ENCODE measurements at places on chromosomes 2 and 18.
A peak's percentile ranks its signal among the peaks of the same experiment; 100 is the strongest.

DNA sequence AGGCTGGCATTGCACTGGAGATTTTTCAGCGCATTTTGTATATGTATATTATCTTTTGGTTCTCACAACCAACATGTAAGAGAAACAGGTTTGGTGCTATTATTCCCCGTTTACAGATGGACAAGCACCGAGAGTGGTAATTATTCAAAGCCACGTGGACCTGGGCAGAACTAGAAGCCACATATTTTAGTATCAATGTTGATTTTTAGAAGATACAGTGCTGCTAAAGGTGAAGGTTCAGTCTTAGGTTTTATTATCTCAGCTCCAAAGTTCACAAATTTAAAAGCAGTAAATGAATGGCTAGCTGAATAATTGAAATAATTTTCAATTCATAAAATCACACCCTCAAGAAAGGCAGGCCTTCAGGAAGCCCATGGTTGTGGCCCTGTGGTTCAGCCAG, 400.6 kb upstream of the ID2 start:
- DNase-seq: no peak

DNA sequence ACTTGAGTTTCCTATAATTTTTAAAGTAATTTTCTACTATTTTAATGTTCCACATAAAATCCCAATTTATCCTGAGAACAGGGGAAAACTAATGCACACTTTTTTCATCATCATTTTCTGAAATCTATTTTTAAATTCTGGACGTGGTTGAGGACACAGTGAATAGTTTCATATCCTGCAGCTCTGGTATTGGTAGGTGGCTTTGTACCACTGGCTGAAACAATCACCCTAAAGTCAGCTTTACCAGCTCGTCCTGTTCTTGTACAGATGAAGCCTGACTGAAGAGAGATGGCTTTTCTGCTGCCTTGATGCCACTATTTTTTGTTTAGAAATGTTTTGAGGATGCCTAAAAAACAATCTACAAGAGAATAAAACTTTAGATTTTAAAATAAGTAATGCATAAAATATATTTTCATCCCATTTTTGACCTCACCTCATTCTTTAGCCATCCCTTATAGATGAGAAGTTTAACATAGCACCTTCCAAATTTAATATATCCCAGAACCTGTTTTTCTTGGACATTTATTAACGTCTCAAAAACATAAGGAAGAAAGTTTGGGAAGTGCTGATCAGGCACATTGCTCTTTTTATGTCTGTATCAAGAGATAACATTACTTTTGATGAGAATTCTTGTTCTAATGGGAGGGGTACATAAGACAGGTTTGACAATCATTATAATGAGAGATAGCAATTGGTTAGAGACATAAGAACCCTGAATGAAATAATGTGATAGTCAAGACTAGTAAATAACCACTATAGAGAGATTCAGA, 80.9 kb downstream of the GALNT1 start:
- DNase-seq: no peak

- DNase-seq: no peak
Measured at GRCh38 chr2:109222422-109222821, 93.4 kb downstream of the SH3RF3 start.

DNA sequence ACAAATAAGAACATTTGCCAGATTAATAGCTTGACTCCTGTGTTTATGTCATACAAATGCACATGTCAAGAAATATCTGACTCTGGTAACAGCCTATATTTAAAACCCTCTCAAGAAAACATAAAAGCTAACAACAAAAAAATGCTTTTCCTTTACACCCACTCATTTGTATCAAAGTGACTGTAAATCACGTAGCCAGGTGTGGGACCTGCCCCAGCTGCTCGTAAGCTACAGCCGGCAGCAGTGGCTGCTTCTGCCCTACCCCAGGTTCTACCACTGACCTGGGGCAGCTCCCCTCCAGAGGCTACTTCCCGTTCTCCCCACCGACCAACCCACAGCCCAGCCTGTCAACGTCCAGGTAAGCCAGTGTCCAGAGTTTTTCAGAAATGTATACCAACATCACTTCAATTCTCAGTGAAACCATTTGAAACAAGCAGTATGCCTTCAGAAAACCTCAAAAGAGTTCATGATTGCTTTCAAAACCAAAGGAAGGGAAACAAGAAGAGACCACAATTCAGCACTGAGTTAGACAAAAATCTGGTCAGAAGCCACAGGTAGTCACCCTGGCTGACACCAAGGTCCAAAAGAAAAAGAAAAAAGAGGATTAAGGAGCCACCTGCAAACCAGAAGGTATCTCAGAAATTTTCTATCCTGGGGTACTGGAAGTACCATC, 40.4 kb downstream of the KIDINS220 start:
- DNase-seq: peak; percentile 59

DNA sequence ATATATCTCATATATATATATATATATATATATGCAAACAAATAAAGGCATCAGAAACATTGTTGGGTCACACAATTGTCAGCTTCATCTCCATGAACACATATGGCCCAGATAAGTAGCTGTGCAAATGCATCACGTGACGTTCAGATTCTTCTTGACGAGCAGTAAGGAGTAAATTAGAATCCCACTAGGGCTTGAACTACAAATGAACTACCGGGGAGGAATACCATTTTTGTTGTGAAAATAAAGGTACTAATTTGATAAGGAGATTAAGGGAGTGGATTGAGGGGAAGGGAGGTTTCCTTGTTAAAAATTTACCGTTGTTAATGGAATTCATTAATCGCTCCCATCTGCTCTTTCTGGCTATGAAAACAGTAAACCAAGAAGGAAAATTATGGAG, 186.5 kb upstream of the COPS8 start:
- no peak for DNase-seq

GRCh38 chr18:37443325-37444055, 122.1 kb downstream of the CELF4 start:
- no peak for DNase-seq

DNA sequence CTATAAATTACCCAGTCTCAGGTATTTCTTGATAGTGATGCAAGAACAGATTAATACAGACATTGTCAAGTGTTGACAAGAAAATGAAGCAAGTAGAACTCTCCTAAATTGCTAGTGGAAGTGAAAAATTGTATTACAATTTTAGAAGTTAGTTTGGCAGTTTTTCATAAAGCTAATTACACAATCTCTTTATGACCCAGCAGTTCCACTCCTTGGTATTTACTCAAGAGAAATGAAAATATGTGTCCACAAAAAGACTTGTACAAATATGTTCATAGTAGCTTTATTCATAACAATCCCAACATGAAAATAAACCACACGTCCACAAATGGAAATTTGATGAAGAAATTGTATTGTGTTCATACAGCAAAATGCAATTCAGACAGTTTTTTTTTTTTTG, 49.4 kb downstream of the PDE1A start:
- no peak for DNase-seq

- DNase-seq: peak; percentile 89
Measured at GRCh38 chr2:230441227-230441897, 25.4 kb downstream of the SP100 start.

- DNase-seq: no peak
Measured at GRCh38 chr2:190713471-190713870, 64.6 kb downstream of the NAB1 start.

GRCh38 chr18:63534615-63535014, 7.6 kb upstream of the SERPINB12 start:
- DNase-seq: no peak

All from T-helper 2 cell (primary cell).